T-helper 2 cell treated with Interferon-gamma antibody and Interleukin-4, amounts not matched to agents 100 ng/mL and 5 ng/mL, for 36 hours (primary cell): ENCODE measurements at places on chromosomes 4 and X. TPM values are rescaled to one million over a fixed set of nuclear protein-coding genes. Genes with fewer than 3 reads are reported as not detected.

Gene CPLX1
- 0.48 and 0.86 TPM in 2 replicates for total RNA-seq

Gene TLR6
- total RNA-seq = 1.3 and 2.2 TPM in 2 replicates

Gene CDS1
- 0.05 TPM in 1 of 2 replicates, not detected in the other for total RNA-seq

Gene DKK2
- total RNA-seq = not detected in 2 replicates

Gene FAM114A1
- 0.07 and 0.09 TPM in 2 replicates for total RNA-seq

Gene POU4F2
- not detected in 2 replicates for total RNA-seq

Gene CYLC1
- total RNA-seq = not detected in 2 replicates

Gene MID2
- 2.2 and 2.9 TPM in 2 replicates for total RNA-seq

Gene RNF150
- total RNA-seq = not detected in 2 replicates

Gene ZAR1
- total RNA-seq = not detected in 2 replicates

Gene SAGE1
- total RNA-seq = not detected in 2 replicates
